ENCODE measurements at places on chromosomes 12 and 14. TPM values are rescaled to one million over a fixed set of nuclear protein-coding genes. Genes with fewer than 3 reads are reported as not detected.

Gene GALNT16
- total RNA-seq, result 3.0 TPM

- DNase-seq, result no peak
Measured at GRCh38 chr14:57957441-57957840, 91.5 kb upstream of the SLC35F4 start.

DNA sequence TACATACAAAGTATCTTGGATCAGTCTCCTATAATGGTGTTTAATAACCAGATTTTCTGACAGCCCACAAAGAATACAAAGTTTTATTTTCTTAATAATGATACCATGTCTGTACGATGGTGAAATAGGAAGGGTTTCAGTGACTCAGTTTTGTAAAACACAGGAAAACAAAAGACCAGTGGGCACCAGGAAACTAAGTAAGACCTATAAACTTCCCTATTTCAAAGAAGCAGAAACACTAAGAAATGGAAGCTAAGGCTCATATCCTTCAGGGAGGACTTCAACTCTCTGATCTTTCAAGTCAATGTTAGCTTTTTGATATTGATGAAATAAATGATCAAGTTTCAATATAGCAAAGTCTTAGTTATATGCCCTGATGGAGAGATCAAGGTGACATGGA, 196.0 kb downstream of the DUSP6 start:
- no peak for DNase-seq

DNA sequence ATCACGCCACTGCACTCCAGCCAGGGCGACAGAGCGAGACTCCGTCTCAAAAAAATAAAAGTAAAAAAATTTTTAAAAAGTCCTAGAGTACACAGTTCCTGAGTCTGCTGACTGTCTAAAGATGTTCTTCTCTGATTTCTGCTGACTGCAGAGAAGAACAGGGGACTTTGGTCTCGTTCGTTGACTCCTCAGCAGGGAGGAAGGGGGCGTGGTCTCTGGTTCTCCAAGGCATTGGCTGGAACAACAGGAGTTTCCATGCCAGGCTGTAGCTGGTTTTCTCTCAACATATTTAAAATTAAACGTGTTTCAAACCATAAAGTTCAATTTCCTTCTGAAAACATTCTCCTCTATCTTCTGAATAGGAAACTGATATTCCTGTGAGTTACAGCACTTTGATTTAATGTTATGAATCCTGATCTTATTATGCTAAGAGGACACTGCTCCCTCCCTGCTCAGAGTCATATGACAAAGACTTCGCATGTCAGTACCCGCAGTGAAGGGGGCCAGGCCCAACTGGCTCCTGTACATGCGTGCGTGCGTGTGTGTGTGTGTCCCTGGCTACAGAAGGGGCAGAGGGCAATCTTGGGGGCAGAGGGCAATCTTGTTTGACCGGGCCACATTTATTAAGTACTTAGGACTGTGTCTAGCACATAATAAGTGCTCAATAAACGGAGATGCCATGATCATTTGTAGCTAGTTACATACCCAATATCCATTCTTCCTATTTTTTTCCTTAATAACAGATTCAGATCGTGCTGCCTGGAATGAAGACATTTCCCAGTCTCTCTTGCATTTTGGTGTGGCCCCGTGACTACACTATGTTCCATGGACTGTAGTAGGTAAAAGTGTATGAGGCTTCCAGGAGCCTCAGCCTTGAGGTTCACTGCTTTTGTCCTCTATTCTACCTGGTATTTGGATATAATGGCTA, 16.5 kb upstream of the HNF1A start:
- no peak for DNase-seq

DNA sequence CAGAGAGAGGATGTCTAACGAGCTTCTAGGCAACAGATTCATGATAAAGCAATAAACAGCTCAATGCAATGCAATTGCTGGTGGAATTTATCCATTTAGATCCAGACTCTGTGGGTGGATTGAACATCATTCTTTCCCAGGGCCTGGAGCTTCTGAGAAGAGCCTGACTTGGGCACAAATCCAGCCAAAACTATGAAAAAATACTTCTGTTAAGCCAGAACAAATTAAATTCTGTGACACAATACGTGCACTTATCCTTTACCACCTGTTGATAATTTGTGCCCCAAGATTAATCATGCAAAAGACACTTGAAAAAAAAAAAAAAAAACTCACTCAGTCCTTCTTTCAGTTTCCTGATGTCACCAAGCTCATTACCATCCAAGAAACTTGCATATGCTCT, 446.0 kb upstream of the DCN start:
- DNase-seq, result no peak
